ENCODE measurements at places on chromosomes 5 and 9.

- DNase-seq: no peak
Observed at GRCh38 chr5:148828511-148829247, 2.3 kb downstream of the ADRB2 start.

- DNase-seq: no peak
Observed at GRCh38 chr5:68450245-68450852, 234.8 kb downstream of the PIK3R1 start.

DNA sequence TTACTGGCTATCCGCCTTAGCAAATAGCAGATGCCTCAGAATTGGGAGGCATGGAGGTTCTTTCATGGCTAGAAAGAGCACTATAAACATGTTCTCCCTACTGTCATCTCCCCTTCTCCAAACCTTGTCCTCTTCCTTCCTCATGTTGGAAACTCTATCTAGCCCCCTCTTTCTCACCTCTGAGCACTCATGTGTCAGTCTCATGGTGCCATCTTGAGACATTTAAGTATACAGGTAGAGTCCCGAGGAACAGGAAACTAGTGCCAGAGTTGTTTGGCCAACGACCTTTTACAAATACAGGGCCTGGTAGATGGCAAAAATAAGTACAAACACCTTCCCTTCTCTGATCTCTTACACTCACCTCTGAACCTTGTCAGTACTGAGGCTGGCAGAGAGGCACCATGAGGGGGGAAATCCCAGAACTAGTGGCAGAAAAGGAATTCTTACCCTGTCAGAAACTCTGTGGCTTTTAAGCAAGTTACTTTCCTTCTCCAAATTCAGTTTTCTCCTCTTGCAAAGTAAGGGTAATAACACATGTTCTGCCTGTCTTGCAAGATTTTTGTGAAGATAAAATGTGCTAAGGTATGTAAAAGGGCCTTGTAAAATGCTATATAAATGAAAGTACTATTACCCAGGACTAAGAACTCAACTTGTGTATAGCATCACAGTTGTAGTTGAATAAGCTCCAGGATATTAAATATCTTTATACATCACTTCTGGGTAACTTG is 94.1 kb upstream of the SNX2 start:
- DNase-seq: no peak

GRCh38 chr9:131701789-131702337 is 38.0 kb downstream of the RAPGEF1 start:
- no peak for DNase-seq

DNA sequence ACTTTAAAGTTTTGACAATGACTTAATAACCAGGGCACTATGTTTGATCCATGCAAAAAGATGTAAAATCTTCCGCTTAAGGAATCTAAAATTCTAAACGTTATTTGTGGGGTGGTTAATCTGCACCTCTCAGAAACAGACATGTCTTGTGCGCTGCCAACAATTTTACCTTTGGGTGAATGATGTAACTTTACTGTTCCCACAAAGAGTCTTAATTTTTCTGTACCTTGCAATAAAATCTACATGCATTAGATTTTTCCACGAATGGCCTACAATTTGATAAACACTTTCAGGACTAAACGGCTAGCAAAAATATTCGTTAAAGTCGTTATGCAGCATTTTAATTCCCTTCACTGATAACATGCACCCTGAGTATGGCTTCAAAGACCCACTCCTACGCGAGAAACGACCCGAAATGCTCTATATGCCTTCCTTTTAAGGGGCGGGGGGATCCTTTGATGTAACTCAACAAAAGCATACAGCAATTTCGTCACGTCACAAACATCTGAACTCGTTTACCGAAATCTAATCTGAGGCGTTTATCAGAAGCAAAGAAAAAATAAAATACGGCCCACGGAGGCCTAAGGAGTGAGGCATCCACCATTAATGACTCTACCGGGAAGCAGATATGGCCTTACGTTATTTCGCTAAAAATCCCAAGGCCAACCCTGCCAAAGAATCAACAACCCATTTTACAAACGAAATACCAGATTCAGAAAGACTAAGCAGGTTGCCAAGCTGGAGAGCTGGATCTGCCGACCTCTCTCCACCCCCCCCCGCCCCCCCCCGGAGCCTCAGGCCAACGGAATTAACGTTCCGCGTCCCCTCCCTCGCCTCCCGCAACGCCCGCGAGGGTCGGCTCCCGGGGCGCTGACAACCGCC is 621 bp downstream of the AK6 start:
- DNase-seq: no peak

DNA sequence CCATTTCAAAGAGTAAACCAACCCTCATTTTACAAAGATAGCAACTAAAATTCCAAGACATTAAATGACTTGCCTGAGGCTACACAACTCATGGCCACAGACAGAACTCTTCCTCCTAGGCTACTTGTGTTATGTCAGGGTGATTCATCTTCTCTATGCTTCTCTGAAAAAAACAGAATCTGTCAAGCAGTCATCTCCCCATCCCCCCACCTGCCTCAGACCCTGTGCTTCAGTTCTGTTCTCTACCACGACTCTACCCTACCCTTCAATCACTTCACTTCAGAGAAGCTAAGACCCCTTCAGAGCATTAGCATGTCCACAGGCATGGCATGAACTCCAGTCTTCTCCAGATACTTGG is 277.7 kb upstream of the PTGER4 start:
- DNase-seq: no peak

DNA sequence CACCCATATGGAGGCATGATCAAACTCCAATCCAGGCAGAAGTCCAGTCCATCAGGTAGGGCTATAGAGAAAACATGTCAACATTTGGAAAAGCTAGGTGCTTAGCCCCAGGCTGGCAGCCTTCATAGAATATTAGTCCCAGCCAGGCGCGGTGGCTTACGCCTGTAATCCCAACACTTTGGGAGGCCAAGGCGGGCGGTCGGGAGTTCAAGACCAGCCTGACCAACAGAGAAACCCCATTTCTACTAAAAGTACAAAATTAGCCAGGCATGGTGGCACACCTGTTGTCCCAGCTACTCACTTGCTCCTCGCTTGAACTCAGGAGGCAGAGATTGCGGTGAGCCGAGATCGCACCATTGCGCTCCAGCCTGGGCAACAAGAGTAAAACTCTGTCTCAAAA is 285.7 kb downstream of the MARCHF11 start:
- no peak for DNase-seq

DNA sequence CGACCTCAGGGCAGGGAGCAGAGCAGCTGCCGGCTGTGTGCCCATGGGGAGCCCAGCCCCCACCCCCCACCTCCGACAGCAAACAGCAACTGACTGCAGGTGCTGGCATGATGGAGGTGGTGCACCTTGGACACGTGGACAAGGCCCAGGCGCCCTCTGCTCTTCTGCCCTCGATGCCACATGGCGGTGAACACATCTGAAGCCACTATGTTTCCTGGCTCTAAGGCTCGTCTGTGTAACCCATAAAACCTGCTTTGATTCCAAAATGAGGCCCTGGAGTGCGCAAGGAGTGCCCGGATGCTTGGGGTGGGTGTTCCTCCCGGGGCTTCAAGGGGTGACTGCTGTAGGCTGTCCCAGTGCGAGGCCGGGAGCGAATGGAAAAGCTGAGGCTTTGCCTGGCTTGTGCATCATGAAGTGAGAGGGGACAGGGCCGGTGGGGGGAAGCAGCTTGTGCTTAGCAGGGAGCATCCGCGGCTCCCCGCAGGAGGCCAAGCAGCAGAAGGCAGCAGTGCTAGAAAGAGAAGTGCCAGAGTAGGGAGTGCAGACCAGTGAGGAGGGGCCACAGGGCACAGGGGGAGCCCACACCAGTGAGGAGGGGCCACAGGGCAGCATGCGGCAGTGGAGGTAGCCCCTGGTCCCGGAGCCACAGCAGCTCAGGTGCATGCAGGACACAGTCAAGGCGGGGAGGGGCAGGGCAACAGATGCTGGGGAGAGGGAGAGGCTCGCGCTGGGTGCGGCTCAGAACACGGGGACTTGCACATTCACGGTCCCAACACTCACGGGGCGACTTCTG is 30.0 kb downstream of the NKD2 start:
- no peak for DNase-seq

DNA sequence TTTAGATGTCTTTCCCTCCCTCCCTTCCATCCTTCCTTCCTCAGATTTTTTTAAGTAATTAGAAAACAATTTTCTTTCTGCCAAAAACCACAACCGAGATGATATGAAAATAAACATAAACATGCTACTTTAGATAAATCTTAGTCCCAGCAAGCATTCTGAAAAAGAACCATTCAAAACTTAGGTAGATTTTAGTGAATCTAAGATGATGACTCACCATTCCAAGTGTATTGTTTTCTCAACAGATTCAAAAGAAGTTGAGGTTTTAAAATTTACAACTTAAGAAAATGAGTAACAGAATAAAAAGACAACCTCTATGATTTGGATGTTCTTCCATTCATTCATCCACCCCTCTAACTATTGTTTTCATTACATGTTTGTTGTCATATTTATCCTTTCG is 465.1 kb downstream of the PDE4D start:
- DNase-seq: no peak

DNA sequence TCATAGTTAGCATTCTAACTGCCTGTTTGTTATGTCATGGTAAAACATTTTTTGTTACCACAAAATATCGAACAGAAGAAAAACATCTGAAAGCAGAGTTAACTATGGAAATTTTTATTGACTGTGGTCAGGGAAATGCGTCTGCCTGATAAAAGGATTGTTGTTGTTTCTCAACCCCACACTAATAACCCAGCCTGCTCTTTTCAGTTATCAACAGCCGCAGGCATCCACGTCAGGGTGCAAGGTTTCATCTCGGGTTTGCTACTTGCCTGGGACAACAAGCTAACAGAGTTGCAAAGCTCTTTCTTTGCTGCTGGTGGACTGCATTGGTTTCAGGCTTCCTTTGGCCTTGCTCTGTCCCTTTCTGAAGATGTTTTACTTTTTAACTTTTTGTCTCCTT is 969.2 kb downstream of the CDH18 start:
- DNase-seq: no peak

DNA sequence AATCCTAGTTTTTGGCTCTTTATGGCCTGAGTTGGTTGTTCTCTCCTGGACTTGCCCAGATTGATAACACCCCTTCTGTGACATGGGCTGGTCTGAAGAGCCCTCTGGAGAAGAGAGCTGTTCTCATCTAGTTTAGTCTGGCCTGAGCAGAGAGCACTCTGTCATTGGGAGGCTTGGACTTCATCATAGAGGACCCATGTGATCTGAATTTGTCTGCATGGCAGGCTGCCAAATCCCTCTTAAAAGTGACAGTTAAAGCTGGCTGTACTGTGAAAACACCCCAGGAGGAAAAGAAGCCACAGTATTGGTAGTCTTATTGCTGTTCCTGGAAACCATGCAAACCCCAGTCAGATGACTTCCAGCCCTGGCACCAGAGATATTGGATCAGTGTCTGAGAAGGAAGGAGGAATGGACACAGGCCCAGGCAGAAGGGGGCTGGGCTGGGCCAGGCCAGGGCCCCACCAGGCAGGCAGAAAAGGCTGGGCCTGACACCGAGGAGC is 3.7 kb upstream of the WDR31 start:
- DNase-seq: peak; percentile 81

- no peak for DNase-seq
Observed at GRCh38 chr5:96809921-96810320, 2.2 kb upstream of the ERAP1 start.

GRCh38 chr9:84300271-84300670 is 40.3 kb downstream of the SLC28A3 start:
- no peak for DNase-seq

DNA sequence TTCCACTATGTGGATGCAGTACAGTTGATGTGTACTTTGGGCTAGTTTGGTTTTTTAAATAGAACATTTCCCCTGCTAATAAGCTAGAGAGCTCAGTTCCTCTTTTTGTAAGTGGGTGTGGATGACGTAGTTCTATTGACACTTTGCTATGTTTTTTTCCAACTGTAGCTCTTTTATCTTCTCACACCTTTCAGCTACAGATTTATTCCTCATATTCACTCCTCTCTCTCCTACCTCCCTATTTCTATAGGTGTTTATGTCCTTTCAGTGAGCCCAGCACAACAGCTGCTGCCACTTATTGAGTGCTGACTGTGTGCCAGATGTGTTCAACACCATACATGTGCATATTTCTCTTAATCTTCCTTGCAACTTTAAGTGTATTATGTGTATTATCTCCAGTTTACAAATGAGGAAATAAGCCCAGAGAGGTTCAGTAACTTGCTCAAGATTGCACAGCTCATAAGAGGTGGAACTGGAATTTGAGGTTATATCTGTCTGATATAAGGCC is 215.7 kb downstream of the SEMA6A start:
- DNase-seq: no peak

DNA sequence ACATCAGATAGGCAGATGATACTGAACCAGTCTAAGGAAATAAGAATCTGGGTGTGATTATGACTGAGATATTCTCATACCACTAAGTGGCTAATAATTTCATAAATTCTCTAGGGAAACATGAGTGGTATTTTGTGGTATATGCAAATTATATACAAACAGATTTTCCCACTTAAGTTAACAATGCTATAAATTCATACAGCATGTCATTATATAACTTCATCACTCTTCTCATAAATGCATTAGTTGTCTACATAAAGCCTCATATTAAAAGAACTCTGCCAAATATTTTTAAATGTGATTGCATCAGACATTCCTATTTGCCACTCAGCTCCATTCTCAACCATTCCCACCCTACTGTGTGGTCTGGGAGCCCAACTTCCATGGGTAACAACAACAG is 226.5 kb downstream of the TLE1 start:
- no peak for DNase-seq

DNA sequence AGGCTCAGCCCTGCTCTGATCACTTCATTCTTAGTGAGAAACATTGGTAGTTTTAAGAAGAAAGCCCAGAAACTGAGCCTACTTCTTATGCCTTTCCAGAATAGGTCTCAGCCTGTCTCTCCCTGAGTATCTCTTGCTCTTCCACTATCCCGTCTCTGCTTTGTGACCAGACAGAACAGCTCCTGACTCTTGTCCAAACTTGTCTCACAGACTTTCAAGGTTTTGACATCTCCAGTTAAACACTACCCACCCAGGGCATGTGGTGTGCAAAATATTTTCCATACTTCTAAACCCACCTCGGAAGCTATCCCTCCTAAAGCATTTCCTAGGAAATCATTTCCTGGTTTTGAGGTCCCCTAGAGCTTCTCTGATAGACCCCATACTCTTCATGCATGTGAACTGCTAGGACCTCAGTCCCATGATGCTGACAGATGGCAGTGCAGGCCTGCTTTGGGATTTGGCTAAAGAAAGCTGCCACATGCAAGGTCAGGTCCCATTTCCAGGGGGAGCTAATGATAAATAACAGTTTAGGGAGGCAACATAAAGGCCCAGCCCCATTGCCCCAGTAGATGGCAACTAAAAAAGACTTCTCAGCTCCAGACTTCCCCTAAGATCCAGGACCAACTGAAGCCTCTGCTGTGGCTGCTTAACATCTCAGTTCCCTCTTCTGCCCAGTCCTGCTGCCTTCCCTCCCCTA is 211.5 kb downstream of the MED10 start:
- DNase-seq: no peak

DNA sequence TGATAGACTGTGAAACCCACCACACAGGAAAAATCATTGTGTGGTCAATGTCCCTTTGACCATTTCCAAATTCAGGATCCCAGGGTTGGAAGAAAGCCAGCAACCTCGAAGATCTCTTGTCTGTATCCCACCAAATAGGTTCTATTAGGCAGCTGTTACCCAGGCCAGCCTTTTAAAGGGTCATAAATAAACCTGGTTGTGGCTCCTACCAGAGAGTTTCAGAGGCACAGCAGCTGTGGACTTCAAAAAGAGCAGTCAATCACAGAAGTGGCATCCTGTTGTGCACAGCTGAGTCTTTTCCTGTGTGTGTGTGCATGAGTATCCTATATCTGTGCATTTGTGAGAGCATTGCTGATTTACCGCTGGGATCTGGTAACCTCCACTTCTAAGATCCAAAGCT is 23.7 kb upstream of the OR2S2 start:
- no peak for DNase-seq

Measured in coronary artery (tissue), 2 donors.